ENCODE measurements at places on chromosomes 1 and 21.

GRCh38 chr1:47940779-47941178 is 56.4 kb downstream of the TRABD2B start:
- DNase-seq: no peak

GRCh38 chr1:201883266-201883665 is 5.4 kb upstream of the SHISA4 start:
- DNase-seq: no peak

GRCh38 chr1:61056573-61057439 is 25.6 kb upstream of the NFIA start:
- no peak for DNase-seq

DNA sequence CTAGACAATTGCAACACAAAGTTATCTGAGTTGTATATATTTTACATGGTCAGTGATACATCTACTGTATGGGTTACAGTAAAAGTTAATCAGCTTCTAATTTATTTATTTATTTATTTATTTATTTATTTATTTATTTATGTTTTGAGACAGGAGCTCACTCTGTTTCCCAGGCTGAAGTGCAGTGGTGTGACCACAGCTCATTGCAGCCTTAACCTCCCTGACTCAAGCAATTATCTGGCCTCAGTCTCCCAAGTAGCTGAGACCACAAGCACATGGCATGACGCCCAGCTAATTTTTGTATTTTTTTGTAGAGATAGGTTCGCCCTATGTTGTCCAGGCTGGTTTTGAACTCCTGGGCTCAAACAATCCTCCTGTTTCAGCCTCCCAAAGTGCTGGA is 241.6 kb downstream of the PTPRC start:
- no peak for DNase-seq

- no peak for DNase-seq
Observed at GRCh38 chr1:46592823-46593222, 11.2 kb downstream of the MKNK1 start.

DNA sequence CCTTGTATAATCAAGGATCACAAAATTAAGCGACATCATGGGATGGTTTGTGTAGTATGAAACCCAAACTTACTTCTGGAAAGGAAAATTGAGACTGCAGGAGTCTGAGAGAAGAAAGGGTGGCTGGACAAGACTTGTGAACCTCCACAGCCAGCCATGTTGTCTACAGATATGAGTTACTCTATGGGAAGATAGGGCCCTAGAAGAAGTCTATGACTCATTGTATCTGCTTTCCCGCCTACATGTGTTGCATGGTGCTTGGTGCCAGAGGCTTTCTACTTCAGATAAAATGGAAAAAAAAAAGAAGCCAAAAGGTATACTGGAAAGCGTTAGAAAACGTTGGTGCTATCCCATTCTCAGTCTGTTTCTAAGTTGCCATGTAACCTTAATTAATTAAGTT is 18.7 kb upstream of the OR6N2 start:
- no peak for DNase-seq
